Natural killer cell (primary cell): ENCODE measurements at places on chromosomes 7 and 10. TPM values are rescaled to one million over a fixed set of nuclear protein-coding genes. Genes with fewer than 3 reads are reported as not detected.

- DNase-seq: no peak
These were observed 13.3 kb downstream of the ZCCHC24 start for GRCh38 chr10:79431891-79432831.

DNA sequence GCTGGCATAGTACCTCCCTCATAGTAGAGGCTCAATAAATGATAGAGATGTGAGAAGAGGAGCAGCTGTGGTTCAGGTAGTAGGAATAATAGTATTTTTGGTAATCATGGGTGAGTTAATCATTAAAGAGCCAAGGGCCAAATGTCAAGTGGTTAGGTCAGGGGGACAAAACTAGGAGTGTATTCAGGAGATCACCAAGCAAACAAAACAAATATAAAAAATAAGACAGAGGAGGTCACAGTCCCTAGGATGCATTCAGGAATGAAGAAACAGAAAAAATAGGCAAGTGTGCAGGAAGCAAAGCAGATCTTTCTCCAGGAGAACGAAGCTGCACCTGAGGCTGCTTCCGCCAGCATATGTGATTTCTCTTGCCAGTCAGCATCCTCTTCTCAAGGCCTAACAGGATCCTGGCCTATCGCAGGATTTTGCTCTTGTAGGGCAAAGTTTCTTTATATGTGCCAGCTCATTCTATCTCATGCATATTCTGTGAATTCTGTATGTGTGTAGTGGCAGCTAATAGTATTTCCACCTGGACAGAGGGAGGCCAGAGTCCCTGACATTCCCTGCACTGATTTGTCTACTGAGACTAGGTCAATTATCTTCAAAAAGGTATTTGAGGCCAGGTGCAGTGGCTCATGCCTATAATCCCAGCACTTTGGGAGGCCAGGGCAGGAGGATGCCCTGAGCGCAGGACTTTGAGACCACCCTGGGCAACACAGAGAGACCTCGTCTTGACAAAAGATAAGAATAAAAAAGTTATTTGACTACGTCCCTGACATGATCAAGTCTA is 82.7 kb downstream of the AKR1D1 start:
- DNase-seq: no peak

Gene WBP1L
- total RNA-seq: 34.6 TPM

DNA sequence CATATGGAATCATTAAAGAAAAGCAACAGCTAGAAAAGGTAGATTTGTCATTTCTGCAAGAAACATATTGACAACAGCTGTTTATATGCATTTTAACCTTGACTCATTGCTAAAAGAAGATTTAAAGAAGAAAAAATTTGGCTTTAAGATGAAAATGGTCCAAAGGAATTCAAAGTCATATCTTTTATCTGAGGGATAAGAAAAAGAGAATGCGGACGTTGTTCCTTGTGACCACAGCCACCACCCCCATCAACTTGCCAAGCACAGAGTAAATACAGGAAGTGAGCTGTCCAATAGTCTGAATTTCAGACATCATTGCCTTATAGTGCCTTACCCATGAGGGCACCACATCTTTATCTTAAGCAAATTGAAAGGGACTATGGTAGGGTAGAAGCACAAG is 7.3 kb upstream of the CRPPA start:
- DNase-seq: no peak

Gene IKZF1
- total RNA-seq: 391 TPM

DNA sequence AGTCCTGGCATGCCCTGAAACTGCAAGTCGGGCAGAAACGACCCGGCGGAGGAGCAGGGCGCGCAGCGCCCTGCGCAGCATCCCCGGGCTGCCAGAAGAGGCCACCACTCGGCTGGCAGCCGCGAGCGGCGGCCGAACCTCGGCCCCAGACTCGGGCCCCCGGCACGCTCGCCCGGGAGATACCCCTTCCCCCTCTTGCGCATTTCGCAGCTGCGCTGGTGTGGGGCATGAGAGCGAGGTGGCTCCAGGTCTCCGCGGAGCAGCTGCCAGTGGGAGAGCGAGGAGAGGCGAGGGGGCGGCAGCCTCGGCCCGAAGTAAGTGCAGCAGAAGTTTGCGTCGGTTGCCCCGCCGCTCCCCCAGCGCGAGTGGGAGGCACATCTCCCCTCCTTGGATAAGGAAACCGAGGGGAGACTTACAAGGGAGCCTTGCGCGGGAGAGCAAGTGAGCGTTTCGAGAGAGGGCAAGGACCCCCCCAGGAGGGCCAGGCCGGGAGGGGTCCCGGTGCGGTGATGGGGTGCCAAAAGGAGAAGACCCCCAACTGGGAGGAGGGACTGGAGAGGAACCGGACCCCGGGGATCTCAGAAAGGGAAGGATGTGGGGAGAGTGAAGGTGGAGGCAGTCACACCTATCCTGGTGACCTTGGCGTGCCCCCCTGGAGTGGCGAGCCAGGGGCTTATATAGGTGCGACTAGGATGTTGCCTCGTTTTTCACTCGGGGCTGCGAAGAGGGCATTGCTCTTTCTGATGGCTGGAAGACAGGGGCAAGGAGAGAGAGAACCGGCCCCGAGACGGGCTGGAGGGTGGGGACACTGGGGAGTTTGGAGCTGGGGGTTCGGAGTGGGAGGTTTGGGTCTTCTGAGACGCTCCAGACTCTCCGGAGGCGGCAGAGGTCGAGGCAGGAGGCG is 256.3 kb downstream of the OTUD1 start:
- no peak for DNase-seq

- DNase-seq: no peak
These were observed 17.8 kb upstream of the ASB15 start for GRCh38 chr7:123583821-123584220.

GRCh38 chr10:102324061-102324460 is 71.4 kb upstream of the NFKB2 start:
- DNase-seq: no peak

- DNase-seq: no peak
These were observed 24.3 kb downstream of the CDH23 start for GRCh38 chr10:71421075-71421434.

GRCh38 chr10:12755075-12755474 is 246.4 kb downstream of the CCDC3 start:
- DNase-seq: no peak

GRCh38 chr10:17138460-17139042 is 8.9 kb upstream of the CUBN start:
- no peak for DNase-seq

DNA sequence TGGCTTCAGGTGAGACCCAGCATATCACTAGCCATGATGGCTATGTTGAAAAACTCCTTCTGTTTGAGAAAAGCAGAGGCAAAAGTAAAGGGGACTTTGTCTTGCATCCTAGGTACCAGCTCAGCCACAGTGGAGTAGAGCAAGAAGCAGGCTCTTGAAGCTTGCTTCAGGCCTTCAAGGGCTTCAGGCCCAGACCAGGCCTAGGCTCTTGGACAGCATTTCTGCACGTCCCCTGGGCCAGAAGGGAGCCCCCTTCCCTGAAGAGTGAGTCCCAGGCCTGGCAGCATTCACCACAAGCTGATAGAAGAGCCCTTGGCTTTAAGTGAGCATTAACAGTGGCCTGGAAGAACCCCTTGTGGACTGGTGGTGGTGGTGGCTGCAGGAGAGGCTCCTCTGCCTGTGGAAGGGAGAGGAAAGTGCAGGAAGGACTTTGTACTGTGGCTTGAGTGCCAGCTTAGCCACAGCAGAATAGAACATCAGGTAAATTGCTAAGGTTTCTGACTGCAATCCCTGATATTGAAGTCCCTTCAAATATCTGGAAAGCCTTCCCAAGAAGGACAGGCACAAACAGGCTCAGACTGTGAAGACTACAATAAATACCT is 28.1 kb upstream of the FAM171A1 start:
- DNase-seq: no peak

Gene CPVL
- total RNA-seq: 9.8 TPM

DNA sequence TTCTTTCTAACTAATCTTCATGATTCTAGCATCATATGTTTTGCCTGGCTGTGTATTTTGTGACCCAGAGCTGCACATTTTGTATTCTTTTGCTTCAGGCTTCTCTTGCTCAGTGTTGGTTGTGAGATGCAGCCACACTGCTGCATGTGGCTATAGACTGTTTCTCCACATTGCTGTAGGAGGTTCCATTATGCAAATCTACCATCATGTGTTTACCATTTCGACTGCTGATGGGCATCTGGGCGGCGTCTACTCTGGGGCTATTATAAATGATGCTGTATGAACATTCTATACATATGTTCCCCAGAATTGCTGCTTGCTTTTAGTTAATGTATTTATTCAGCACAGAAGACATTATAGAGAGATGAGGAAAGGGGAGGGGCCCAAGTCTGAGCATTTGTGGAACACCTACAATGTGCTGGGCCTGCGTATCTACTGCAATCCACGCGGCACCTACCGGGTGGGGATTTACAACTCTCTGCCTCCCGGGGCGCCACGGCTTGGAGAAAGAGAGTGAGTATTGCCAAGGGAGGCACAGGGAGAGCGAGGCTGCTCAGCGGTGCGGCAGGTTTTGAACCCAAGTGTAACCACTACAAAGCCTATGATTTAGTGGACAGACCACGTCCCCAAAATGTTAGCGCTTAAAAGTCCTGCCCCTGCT is 172.5 kb downstream of the PRKAG2 start:
- no peak for DNase-seq

DNA sequence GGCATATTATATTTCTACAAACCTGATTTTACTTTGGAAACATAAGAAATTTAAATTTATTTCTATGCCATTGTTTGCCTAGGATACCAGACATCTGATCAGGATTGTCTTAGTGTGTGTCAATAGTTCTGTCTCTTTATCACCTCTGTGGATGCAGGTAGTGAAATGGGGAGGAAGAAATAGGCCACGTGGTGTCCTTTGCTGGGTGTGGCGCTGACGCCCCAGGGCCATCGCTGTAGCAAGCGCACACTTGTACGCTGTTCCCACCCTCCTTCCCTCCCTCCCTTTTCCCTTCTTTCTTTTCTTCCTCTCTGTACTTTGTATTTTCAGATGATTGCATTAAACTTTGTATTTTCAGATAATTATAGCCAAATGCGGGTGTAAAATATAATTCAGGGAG is 5.0 kb downstream of the DOCK1 start:
- DNase-seq: no peak

DNA sequence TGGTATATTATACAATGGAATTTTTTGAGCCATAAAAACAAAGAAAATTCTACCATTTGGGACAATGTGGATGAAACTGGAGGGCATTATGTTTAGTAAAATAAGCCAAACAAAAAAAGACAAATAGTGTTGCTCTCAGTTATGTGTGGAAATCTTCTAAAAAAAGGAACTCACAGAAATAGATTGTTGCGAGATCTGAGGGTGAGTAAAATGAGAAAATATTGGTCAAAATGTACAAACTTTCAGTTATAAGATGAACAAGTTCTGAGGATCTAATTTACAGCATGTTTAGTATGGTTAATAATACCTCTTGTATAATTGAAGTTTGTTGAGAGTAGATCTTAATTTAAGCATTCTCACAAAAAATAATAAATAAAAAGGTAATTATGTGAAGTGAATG is 291.2 kb downstream of the KIF20B start:
- no peak for DNase-seq

Gene AKR1C1
- 0.16 TPM for total RNA-seq

Gene EEPD1
- 1.4 TPM for total RNA-seq

- no peak for DNase-seq
These were observed 427.8 kb downstream of the ARL4A start for GRCh38 chr7:13115157-13115772.

Gene TAS2R5
- 1.9 TPM for total RNA-seq

Gene C10orf88
- 6.1 TPM for total RNA-seq

GRCh38 chr7:45863715-45864114 is 9.2 kb downstream of the CCDC201 start:
- DNase-seq: no peak

DNA sequence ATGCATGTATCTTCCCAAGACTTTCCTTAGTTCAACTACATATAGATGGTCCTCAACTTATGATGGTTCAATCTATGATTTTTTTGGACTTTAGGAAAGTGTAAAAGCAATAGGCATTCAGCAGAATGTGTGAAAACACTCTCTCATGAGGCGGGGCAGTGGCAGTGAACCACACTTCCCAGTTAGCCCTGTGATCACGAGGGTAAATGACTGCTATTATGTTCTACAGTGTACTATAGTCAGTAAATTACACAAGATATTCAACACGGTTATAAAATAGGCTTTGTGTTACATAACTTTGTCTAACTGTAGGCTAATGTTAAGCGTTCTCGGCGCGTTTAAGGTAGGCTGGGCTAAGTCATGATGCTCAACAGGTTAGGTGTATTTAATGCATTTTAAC is 169.3 kb downstream of the AMPH start:
- DNase-seq: no peak

- DNase-seq: no peak
These were observed 130.0 kb downstream of the ELAPOR2 start for GRCh38 chr7:86929293-86930109.

- DNase-seq: no peak
These were observed 89.8 kb downstream of the PRTFDC1 start for GRCh38 chr10:24862589-24862988.

DNA sequence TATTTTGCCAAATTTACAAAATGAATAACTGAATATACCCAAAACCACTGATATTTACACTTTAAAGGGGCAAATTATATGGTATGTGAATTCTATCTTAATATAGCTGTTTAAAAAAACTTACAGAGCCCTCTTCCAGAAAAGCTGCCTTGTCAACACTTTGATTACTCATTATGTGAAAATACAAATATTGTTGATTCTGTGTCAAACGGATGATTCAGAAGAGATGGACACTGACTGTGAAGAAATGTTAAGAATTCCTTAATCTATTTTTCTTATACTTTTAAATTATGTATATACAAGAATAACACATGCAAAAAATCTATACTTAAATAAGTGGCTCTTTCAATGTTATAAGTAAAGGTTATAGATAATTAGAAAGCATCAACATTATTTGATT is 41.5 kb downstream of the SMURF1 start:
- DNase-seq: no peak

- DNase-seq: no peak
These were observed 353.8 kb downstream of the GPR37 start for GRCh38 chr7:124411796-124412195.

GRCh38 chr7:94882891-94883290 is 24.5 kb upstream of the PPP1R9A start:
- no peak for DNase-seq

DNA sequence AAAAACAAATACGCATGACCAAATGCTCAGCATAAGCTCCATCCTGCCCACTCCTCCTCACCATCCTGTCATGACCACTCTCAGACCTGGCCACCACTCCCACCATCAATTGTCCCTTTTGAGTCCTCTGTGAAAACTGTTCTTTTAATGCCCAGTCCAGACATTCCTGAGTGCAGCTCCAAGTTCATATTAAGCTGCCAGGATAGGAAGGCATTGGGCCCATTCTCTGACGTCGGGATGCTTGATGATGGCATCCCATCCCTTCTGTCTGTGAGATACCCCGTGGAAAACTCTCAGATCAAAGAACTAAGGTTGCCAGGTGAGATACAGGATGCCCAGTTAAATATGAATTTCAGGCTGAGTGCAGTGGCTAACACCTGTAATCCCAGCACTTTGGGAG is 89.9 kb upstream of the KIF5B start:
- DNase-seq: no peak

Gene CYP2W1
- total RNA-seq: not detected

- DNase-seq: peak; percentile 93
These were observed 726 bp upstream of the INSIG1 start for GRCh38 chr7:155296788-155297516.

- DNase-seq: no peak
These were observed 98.6 kb downstream of the BUB3 start for GRCh38 chr10:123252779-123253178.
